ENCODE measurements at places on chromosomes 3 and 15.

DNA sequence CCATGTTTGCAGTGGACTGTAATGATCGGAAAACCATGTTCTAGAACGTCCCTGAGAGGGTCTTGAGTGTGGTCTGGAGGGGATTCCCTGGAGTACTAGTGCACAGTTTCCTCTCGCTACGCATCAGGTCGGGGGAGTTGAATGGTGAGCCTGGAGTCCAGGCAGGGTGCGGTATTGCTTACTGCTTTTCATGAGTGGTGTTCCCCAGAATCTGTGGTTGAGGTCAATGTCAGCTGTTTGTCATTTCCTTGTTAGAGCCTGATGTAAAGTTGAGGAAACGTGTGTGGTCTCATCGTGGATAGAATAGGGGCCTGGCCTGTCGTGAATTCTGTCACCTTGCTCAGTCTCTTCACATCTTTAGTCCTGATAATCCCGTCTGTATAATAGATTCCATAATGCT lies 328.2 kb upstream of the LRRFIP2 start:
- peak; percentile 40 for DNase-seq

- DNase-seq: no peak
These were observed 1080.3 kb downstream of the ZPLD1 start for GRCh38 chr3:103515116-103515515.

- DNase-seq: no peak
These were observed 441.1 kb upstream of the DPH6 start for GRCh38 chr15:35987056-35987455.

DNA sequence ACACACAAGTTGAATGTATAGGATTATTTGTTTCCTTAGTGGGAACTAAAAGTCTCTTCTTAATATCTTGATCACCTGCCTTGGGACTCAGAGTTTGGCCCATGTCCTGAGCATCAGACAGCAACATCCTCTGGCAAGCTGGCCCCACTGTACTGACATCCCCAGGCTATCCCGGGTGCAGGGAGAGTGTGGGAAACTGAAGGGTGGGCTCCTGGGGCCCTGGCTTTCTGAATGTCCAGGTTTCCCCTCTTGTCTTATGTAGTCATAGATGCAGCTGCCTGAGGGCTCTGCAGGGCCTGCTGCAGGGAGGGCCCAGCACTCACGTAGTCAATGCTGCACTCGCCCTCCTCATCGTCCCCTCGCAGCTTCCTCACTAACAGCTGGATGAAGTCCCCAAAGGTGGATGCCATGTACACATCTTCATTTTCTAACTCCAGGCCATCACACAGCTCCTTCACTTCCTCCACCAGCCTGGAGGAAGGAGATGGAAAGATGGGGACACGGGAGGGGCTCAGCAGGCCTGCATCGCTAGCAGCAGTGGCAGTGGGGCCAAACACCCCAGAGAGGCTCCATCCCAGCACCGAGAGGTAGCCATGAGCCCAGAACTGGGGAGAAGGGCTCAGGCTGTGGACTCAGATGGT lies 42.8 kb downstream of the ALDH1L1 start:
- DNase-seq: no peak

GRCh38 chr3:8279886-8280550 lies 221.6 kb upstream of the LMCD1 start:
- DNase-seq: no peak

GRCh38 chr3:52470920-52471319 lies 15.5 kb downstream of the NISCH start:
- DNase-seq: no peak

DNA sequence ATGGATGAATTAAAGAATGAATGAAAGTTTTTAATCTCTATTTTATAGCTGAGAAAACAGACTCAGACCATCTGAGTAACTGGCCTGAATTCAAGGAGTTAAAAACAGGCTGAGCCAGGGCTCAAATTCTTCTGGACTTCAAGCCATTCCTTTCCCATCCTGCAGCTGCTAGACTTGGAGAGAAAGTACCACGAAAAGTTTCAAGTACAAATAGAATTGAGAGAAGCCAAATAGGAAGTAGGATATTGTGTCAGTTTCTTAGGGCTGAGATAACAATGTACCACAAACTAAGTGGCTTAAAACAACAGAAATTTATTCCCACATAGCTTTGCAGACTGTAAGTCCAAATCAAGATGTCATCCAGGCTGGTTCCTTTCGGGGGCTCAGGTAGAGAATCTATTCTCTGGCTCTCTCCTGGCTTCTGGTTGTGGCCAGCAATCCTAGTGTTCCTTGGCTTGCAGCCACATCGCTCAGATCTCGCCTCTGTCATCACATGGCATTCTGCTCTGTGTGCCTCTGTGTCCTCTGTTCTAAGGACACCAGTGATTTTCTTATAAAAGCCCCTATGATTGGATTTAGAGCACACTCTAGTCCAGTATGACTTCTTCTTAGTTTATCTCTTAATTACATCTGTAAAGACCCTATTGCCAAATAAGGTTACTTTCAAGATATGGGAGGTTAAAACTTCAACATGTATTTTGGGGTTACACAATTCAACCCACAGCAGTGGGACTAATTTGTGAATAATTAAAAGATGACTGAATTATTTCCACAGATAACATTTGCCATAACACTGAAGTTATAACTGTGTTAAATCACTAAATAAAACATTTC lies 25.7 kb upstream of the GOLIM4 start:
- no peak for DNase-seq

DNA sequence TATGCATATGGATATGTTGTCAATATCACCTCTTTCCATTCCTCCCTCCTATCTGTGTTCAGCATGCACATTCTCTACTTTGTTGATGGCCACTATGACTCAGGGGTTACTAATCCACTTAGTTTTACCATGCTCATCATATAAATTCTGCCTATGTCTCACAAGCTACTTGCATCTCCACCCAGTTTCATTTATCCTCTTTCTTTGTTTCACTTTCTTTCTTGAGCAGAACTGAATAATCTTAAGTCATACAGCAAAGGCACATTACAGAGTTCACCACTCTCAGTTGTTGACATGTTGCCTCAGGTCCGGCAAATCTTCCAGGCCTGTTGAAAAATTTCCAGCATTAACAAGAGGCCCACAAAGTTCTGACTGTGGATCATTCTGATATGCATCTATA lies 71.5 kb downstream of the SSR3 start:
- DNase-seq: peak; percentile 71

DNA sequence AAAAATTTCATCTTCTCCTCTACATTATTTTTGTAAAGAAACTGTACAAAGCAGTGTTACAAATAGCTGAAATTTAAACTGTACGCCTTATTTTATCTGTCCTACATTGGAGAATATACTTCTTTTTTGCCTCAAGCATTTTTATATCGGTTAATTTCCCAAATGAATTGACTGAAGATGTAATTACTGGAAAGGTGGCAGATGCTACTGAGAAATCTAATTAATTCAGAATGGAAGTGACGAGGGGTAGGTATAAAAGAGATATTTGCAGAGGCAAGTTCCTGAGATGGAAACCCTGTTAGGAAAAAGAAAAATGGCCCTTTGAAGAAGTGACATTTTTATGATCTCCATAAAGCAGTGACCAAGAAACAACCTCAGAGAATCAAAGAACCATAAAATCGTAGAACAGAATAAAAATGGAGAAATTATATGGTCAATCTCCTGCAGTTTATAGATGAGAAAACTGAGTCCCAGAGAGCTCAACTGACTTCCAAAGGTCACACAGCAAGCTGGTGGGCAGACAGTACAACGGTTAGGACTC lies 20.4 kb downstream of the RUVBL1 start:
- DNase-seq: no peak

- no peak for DNase-seq
These were observed 10.8 kb upstream of the RASA2 start for GRCh38 chr3:141476033-141476432.

All from fibroblast of skin of scalp (primary cell).